WTC11 (cell line): ENCODE measurements at places on chromosomes 7 and 10. TPM values are rescaled to one million over a fixed set of nuclear protein-coding genes. Genes with fewer than 3 reads are reported as not detected.

Gene SKIDA1
- 9.4 to 12.9 TPM (median 11.8 TPM) in 3 replicates for total RNA-seq

DNA sequence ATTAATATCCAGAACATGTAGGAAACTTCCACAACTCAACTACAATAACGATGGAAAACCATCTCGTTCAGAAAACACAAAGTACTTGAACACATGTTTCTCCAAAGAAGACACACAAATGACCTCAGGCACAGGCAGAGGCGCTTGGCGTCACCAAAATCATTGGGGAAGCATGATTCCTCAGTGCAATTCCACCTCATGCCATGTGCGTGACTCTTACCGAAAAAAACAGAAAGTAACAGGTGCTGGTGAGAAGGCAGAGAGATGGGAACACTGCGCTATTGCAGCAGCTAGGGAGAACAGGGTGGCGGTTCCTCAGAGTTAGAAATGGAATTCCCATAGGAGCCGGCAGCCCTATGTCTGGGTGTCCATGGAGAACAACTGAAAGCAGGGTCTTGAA is 390.0 kb downstream of the DNAJB6 start:
- DNase-seq, result no peak
- no peaks in the 10 kb centered on the region for H3K4me1 ChIP-seq
- H3K36me3 ChIP-seq, result peaks cover 20% of the 10 kb centered on the region
- H3K27ac ChIP-seq, result no peak overlapping the region
- H3K27me3 ChIP-seq, result peaks cover 12% of the 10 kb centered on the region

- no peak overlapping the region for H3K4me3 ChIP-seq
- peaks cover 16% of the 10 kb centered on the region for H3K27me3 ChIP-seq
- H3K27ac ChIP-seq, result no peak overlapping the region
- peaks cover 85% of the 10 kb centered on the region for H3K36me3 ChIP-seq
- H3K4me1 ChIP-seq, result no peaks in the 10 kb centered on the region
These were observed 11.6 kb downstream of the FRG2B start for GRCh38 chr10:133614830-133615580.

DNA sequence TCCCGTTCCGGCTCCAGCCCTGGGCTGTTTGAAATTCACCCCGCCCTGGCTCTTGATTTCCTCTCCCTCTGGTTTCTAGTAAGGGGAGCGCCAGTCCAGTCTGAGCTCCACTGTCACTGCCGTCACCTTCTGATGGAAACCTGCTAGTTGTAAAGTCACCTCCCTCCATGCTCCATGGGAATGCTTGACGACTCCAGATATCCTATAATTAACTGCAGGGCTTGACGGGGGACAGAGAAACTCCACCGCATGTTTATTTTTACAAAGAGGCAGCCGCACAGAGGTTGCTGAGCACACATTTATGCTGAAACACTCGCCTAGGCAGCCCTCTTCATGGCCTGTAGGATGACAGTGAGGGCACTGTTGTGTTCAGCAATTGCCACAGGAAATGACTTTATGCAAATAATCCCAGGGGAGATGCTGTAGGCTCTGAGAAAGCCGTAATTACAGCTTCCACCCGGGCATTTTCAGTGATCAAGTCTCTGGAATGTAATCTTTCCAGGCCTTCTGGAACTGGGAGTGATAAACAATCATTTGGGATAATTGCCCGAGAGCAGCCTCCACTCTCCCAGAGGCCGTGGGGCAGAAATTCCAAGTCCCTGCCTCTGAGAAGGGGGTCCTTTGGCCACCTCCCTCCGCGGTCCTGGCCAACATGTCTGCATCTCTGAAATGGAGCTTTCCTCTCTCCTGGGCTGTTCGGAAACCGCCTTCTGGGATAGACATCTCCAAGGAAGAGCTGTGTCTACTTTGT is 300.5 kb downstream of the KLF6 start:
- no peaks in the 10 kb centered on the region; the same call in 1 of the 2 replicates for H3K36me3 ChIP-seq
- peaks cover 42% of the 10 kb centered on the region for H3K4me1 ChIP-seq
- peak overlapping the region; percentile 27 for H3K27ac ChIP-seq
- no peak overlapping the region for H3K4me3 ChIP-seq

Gene EIF3A
- total RNA-seq, result 177 to 213 TPM (median 178 TPM) in 3 replicates

Gene HMX2
- 0.59 to 1.7 TPM (median 1.4 TPM) in 3 replicates for total RNA-seq

Gene ASB10
- not detected in 3 replicates for total RNA-seq

DNA sequence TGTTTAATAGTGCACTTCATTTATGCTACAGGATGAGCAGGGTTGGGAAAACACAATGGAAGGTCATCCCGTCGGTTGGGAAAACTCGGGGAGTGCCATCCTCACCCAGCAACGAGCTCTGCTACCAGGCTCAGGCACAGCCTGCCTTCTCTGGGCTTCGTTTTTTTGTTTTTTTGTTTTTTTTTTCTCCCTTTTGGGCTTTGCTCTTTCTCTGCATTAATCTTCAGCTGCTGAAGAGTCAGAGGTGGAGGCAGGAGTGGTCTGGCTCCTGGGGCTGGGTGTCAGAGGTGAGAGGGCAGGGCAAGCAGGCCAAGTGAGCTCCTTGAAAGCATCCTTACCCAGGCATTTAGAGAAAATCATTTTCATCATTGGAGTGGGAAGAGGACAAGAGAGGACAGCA is 11.5 kb downstream of the ZNF3 start:
- peaks cover 71% of the 10 kb centered on the region for H3K36me3 ChIP-seq
- H3K4me1 ChIP-seq, result no peaks in the 10 kb centered on the region
- no peak overlapping the region for H3K4me3 ChIP-seq
- DNase-seq, result no peak
- H3K27me3 ChIP-seq, result peaks cover 13% of the 10 kb centered on the region

DNA sequence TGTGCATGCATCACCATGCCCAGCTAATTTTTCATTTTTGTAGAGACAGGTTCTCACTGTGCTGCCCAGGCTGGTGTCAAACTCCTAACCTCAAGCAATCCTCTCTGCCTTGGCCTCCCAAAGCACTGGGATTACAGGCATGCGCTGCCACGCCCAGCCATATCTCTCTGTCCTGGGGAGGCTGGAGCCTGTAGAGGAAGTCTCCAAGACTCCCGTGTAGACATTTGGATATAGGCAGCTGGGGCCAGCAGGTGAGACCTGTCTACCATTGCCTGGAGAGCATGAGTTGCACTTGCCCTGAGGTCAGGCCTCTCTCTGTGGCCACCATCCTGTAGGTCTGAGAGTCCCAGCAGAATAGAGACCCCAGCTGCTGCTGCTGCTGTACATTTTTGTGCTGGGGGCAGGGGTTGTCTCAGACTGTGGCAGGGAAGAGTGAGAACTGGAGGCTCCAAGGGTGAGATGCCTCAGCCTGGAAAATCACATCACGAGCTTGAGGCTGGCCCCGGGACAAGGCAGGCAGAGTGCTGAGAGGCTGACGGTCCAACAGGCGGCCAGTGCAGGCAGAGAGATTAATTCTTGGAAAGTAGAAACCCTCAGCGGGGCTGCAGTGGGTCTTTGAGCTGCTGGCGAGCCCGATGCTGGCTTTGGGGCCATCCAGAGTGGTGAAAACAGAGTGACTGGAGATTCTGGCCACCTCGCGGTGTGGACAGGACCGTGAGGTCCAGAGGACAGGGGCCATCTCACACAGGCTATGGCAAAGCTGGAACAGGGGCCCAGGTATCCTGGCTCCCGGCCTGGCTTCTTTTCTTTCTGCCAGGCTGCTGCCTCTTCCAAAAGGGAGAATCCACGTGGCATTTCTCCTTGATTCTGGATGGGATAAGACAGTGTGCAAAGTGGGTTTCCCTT is 60.9 kb downstream of the TMEM270 start:
- H3K27ac ChIP-seq, result no peak overlapping the region
- H3K36me3 ChIP-seq, result no peaks in the 10 kb centered on the region
- no peak overlapping the region for H3K4me3 ChIP-seq
- no peak for DNase-seq
- H3K4me1 ChIP-seq, result peaks cover 28% of the 10 kb centered on the region

Gene IGFBP3
- total RNA-seq, result 2.9 to 4.9 TPM (median 4.3 TPM) in 3 replicates

DNA sequence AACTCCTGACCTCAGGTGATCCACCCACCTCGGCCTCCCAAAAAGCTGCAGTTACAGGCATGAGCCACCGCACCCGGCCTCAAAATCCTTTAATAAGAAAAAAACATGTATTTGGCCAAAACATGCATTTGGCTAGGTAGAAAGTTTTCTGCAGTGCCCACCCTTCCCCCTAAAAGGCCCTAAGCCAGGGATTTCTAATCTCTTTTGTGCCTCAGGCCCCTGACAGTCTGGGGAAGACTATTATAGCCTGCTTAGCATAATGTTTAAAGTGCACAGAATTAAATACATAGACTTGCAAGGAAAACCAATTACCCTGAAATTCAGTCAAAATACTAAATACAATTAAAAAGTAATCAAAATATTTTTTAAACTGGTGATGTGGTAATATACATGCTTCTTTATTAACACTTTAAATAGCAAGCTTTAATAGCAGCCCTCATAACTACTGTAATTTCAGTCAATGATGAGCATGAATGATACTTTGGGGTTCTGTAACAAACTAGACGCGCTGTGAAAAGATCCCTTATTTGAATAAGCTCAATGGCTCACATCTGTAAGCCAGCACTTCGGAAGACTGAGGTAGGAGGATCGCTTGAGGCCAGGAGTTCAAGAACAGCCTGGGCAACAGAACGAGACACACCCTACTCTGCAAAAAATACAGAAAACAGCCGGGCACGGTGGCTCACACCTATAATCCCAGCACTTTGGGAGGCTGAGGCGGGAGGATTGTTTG is 29.9 kb downstream of the SPDYE6 start:
- no peak overlapping the region for H3K27ac ChIP-seq
- H3K27me3 ChIP-seq, result peaks cover 19% of the 10 kb centered on the region
- no peak overlapping the region for H3K4me3 ChIP-seq
- peaks cover 13% of the 10 kb centered on the region; the same call in 1 of the 2 replicates for H3K4me1 ChIP-seq

Gene ADAM12
- 0.22 to 0.46 TPM (median 0.34 TPM) in 3 replicates for total RNA-seq

DNA sequence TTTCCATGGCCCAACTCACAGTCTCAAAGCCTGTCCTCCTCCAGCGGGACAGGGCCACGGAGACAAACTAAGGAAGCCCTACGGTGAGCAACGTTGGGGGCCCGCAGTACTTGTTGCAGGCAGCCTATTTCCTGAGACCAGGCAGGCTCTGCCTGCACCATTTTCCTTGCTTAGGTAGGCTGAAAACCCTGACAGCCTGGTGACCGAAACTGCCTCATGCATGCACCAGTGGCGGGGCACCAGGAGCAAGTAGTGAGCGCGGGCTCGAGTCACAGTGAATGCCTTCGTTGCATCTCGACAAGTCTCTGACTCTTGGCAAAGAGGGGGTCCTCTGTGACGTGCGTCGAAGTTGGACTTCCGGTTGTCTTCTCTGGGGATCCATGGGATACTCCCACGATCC is 23.3 kb upstream of the ZNF273 start:
- H3K27ac ChIP-seq, result no peak overlapping the region
- no peak for DNase-seq
- H3K4me3 ChIP-seq, result no peak overlapping the region
- H3K36me3 ChIP-seq, result peaks cover 17% of the 10 kb centered on the region

DNA sequence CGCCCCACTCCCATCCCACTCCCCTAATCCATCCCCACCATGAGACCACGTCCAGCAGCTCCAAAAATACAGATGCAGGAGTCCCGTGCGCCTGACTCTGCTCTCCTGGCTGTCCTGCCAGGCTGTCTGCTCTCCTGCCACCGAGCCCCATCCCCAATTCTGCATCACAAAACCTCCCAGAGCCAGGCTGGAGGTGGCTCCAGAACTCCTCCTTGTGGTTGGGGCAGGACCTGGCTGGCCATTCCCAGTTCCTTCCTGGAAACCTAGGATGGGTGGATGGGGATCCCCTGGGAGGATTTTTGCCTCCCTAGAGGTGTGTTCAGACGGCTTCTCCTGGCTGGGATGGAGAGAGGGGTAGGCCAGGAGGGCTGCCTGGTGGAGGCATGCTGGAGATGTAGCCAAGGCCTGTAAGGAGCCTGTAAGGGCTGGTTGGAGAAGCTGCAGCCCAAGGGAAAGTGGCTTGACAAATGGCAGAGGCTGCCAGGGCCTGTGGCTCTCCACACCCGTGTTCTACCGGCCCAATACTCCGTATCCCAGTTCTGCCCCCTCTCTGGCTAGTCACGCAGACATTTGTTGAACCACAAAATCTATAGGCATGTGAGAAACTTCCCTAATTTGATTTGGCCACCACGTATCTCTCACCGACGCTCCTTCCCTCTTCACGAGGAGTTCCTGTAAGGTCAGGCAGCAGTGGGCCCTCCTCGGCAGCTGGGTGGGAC is 99.3 kb downstream of the ARHGAP22 start:
- H3K27ac ChIP-seq, result peak overlapping the region; percentile 25; the same call in 1 of the 2 replicates
- H3K36me3 ChIP-seq, result no peaks in the 10 kb centered on the region
- peak; percentile 77 for DNase-seq
- peaks cover 31% of the 10 kb centered on the region for H3K4me1 ChIP-seq
- H3K4me3 ChIP-seq, result no peak overlapping the region

GRCh38 chr7:50832744-50833143 is 50.0 kb upstream of the GRB10 start:
- no peak overlapping the region for H3K4me3 ChIP-seq
- no peaks in the 10 kb centered on the region for H3K36me3 ChIP-seq
- peaks cover 4% of the 10 kb centered on the region for H3K27me3 ChIP-seq
- H3K27ac ChIP-seq, result no peak overlapping the region
- no peak for DNase-seq

Gene LEP
- not detected in 3 replicates for total RNA-seq

DNA sequence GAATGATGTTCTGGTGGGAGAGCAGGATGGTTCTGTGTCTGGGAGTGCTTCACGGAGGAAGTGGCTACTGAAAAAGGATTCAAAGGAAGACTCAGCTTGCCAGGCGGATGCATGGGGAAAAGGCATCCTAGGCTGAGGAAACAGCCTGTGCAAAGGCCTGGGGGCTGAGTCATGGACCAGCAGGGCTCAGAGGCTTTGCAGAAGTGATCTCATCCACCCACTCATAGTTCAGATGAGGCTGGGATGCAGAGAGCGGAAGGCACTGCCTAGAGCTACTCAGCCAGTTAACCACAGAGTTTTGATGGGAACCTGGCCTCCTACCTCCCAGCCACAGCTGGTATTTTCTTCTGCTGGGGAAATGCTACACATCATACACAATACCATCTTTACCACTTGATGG is 15.8 kb upstream of the ADAMTS14 start:
- H3K27me3 ChIP-seq, result peaks cover 6% of the 10 kb centered on the region
- H3K4me3 ChIP-seq, result no peak overlapping the region
- DNase-seq, result no peak
- peaks cover 23% of the 10 kb centered on the region for H3K36me3 ChIP-seq

Gene TFR2
- 5.7 to 7.1 TPM (median 5.8 TPM) in 3 replicates for total RNA-seq

Gene CALML5
- total RNA-seq, result 0.23 TPM in 1 of 3 replicates, not detected in the others

DNA sequence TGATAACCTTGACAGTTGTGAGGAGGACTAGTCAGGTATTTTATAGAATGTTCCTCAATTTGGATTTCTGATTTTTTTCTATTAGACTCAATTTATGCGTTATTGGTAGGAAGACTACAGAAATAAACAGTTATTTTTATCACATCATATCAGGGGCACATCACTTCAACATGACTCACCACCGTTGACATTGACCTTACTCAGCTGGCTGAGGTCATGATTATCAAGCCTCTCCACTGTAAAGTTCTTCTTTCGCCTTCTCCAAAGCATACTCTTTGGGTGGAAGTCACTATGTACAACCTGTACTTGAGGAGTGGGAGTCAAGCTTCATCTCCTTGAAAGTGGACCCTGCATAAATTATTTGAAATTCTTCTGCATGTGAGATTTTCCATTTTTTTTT is 194.3 kb upstream of the IGFBP3 start:
- no peaks in the 10 kb centered on the region for H3K36me3 ChIP-seq
- H3K27me3 ChIP-seq, result no peaks in the 10 kb centered on the region
- DNase-seq, result no peak
- H3K4me3 ChIP-seq, result no peak overlapping the region
- no peak overlapping the region for H3K27ac ChIP-seq
- H3K4me1 ChIP-seq, result no peaks in the 10 kb centered on the region

Gene KNDC1
- 25.7 to 26.8 TPM (median 26.6 TPM) in 3 replicates for total RNA-seq

GRCh38 chr10:51815723-51816122 is 116.3 kb upstream of the CSTF2T start:
- no peaks in the 10 kb centered on the region for H3K36me3 ChIP-seq
- no peak for DNase-seq
- no peaks in the 10 kb centered on the region for H3K27me3 ChIP-seq
- H3K4me1 ChIP-seq, result peaks cover 15% of the 10 kb centered on the region
- no peak overlapping the region for H3K4me3 ChIP-seq
